ENCODE measurements at places on chromosomes 3 and 15.

- DNase-seq: no peak
Measured at GRCh38 chr3:13880811-13881156, 913 bp upstream of the WNT7A start.

GRCh38 chr3:58899159-58899952 lies 150.5 kb downstream of the CFAP20DC start:
- DNase-seq: no peak

DNA sequence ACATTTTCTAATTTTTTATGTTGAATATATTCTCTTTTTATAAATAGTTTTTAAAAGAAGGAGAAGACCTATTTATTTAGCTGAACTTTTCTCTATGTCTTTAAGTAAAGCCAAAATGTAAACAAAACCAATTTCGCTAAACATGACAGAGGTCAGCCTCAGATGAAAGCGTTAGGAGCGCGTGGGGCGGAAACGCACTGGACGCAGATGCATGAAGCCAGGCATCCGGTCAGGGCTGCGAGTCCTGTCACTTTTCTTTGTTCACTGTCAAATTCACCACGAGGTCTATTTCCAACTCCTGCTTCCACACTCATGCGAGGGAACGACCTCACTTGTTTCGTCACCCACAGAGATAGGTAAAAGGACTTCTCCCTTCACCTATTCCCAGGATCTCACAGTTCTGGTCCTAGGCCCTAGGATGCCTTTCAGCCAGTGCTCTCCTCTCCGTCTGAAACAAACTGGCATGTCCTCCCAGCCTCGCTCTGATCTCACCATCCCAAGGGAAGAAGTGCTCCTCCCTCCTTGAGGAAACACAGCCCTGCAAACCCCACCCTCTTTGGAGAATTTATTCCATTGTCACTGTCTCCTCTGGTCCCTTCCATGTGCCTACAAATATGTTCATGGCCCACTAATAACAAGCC lies 57.9 kb downstream of the ITGB5 start:
- no peak for DNase-seq

DNA sequence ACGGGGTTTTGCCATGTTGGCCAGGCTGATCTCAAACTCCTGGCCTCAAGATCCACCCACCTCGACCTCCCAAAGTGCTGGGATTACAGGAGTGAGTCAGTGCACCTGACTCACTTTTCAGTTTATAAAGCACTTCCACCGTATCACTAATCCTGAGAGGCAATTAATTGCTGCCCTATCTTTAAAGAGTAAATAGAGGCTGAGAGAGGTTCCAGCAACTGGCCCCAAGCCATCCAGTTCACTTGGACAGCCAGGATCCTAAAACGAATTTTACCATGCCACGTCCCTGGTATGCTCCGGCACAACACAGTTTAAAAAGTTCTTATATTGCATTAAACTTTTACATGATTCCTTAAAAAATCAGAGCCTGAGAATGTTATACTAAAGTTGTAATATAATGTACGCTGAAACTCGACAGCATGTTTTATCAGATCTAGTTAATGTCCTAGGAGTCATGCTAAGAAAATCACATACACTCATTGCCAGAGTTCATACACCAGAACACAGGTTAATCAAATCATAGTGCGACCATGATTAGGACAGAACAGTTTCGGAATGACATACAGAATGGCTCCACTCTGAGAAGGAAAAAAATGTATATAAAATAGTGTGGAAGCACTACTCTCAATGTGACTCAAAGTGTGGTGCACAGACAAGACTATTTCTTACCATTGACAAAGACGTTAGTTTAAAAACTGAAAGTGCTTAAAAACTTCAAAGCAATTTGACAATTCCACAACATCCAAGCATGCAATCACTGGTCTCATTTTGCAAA lies 125.4 kb downstream of the ULK4 start:
- DNase-seq: no peak

GRCh38 chr3:124372775-124373174 lies 357.5 kb upstream of the UMPS start:
- no peak for DNase-seq

GRCh38 chr3:170033489-170033888 lies 4.3 kb upstream of the GPR160 start:
- no peak for DNase-seq

GRCh38 chr3:173734473-173734872 lies 336.9 kb downstream of the NLGN1 start:
- no peak for DNase-seq

DNA sequence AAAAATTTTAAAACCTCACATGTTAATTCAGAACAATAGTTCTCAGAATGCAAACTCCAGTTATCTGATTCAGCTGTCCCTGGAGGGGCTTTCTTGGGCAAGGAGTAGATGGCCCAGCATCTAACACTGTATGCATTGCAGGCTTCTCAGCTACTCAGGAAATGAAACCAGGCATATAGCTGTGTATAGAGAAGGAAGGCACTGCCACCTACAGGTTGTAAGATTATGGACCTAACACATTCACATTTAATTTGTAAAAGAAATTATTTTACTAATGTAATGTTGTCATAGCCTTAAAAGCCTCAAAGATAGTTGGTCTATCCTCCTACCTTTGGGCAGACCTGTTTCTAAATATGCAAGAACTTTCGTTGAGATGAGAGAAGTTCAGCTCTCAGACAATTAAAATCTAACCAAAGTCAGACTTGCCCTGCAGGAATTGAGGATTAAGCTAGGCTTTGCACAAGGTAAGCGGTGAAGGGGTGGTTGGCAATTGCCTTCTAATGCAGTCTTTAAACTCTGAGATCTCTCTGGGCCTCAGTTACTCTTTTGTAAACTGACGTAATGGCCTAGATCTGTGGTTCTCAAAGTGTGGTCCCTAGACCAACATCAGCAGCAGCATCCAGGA lies 132.8 kb upstream of the SLC24A5 start:
- DNase-seq: no peak

GRCh38 chr3:107965136-107965655 lies 125.6 kb downstream of the CD47 start:
- no peak for DNase-seq

- no peak for DNase-seq
Measured at GRCh38 chr3:23685541-23686258, 120.1 kb upstream of the UBE2E1 start.

GRCh38 chr3:44554626-44555592 lies at the start of gene ZKSCAN7:
Gene ZKSCAN7 (plus strand): TSS chr3:44555193. CDS start chr3:44557048, 1,855 bp downstream.
- peak; percentile 2 for DNase-seq

- DNase-seq: no peak
Measured at GRCh38 chr15:90710436-90711027, 6.6 kb upstream of the BLM start.

DNA sequence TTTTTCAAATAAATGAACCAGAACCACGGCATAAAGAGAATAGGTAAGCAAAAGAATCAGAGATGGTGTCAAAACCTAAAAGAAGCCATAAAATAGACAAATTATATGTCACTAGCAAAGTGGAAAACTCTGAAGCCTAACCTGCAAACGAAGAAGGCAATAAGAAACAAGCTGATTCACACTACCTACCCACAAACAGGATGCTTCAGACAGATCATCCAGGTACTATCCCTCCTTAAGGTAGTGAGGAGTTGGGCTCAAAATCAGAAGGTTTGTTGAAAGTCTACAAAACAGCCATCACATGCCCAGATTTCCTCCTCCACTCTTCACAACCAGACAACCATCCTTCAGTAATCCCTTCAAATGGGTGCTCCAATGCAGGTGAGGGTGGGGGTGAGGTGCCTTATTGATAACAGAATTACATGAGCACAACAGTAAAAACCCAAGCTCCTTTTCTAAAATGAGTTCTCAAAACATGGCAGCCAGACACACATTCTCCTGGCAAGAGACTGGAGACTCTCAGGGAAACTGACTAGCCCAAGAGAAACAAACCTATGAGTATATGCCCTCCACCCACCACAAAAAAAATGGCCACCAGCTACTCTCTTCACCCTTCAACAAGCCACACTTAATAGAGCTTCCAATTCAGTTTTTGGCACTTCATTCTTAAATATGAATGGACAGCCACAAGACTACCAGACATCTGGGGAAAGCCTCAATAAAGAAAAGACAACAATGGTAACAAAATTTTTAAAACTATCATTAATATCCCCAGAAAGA lies 6.4 kb downstream of the KPNA1 start:
- no peak for DNase-seq

- no peak for DNase-seq
Measured at GRCh38 chr15:48221261-48221660, 15.2 kb downstream of the SLC12A1 start.

GRCh38 chr15:41900526-41901380 lies 6.9 kb upstream of the SPTBN5 start:
- no peak for DNase-seq

GRCh38 chr3:182041668-182042291 lies 330.1 kb downstream of the SOX2 start:
- DNase-seq: no peak

GRCh38 chr15:44300572-44300971 lies 12.1 kb downstream of the GOLM2 start:
- no peak for DNase-seq

DNA sequence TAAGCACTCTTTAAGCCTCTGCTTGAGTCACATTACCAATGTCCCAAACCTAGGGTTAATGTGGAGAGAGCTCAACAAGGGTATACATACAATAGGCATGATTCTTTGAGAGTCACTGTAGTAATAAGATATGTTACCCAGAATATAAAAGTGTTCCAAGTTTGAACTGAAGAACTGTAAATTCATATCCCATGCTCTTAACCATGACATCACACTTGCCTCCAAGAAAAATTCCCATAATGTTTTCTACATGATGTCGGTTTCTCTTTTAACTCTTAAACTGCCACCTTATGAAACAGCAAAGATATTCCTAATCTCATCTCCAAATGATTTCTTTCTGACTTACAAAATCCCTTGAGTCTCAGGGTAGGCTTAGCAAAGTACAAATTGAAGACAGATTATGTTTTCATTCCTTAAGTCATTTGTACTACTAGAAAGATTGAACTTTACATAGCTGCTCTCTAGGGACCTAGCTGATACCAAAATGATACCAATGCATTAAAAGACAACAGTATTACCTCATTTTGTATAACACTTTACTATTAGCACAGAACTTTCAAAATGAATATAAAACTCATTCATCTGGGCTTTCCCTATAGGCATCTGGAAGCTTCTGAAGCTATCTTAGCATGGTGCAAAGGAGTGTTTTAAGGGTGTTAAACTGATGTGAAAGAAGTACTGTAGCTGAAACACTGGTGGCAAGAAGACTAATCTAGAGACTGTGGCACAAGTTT lies 127.1 kb downstream of the KCNMB2 start:
- no peak for DNase-seq

- no peak for DNase-seq
Measured at GRCh38 chr15:69612112-69612511, 159.5 kb downstream of the RPLP1 start.

GRCh38 chr15:67109141-67110034 lies 44.0 kb downstream of the SMAD3 start:
- DNase-seq: no peak

DNA sequence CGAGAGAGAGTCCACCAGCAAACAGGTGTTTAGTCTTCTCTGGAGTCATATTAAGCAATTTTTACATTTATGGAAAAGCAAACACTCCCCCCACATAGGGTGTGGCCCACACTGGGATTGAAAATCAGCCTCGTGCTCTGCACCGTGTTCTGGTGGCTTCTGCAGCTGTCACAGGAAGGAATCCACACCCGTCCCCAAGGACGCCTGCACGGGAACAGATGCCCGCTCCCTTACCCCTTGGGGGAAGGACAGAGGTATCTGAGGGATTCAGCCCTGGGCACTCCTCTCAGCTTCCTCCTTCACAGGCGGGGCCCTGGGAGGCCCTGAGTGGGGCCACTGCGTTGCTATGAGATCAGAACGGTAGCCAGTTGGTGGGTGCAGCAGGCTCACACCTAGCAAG lies 27.8 kb downstream of the LIPC start:
- no peak for DNase-seq

DNA sequence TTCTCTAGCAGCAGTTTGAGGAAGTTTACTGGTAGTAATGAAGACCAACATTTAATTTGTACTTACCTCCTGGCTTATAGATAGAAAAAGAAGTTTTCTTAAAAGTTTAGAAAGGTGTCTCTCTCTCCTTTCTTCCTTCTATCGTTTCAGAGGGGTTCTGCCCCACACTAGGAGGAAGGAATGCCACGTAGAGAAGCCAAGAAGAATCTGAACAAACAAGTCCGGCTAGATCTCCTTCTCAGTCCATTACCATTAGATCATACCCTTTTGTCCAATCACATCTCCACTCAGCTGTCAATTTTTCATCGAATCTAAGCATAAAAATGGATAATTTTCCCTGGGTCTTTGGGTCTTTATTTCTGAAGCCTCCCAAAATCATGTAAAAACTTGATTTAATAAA lies 1048.1 kb downstream of the SI start:
- no peak for DNase-seq

- no peak for DNase-seq
Measured at GRCh38 chr3:61066800-61067199, 184.5 kb downstream of the FHIT start.
